Stimulated activated CD4-positive, alpha-beta T cell treated with anti-CD3 and anti-CD28 coated beads, Interleukin-1b, Interleukin-23, amount 100 ng/mL, for 48 hours (primary cell): ENCODE measurements at places on chromosomes 7 and 10.

DNA sequence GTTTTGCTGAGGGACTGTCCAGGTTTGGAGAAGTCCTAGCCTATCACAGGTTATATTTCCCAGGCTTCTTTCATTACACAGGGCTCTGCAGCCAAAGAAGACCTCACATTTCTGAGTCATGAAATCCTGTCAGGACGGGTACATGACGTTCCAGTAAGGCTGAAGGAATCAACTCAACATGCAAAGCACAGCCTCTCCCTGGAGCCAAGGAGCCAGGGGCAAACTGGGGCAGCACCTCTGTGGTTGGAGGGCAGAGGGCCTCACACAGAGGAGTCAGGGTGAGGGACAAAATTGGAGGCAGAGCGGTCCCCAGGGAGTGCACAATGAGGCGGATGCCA is 116.3 kb upstream of the GDF10 start:
- DNase-seq, result no peak

GRCh38 chr10:118868589-118868988 is 113.8 kb upstream of the CACUL1 start:
- DNase-seq, result no peak

- no peak for DNase-seq
These were observed 270.0 kb downstream of the USP6NL start for GRCh38 chr10:11341283-11341960.

GRCh38 chr7:116788572-116789197 is 73.7 kb upstream of the CAPZA2 start:
- DNase-seq, result no peak

DNA sequence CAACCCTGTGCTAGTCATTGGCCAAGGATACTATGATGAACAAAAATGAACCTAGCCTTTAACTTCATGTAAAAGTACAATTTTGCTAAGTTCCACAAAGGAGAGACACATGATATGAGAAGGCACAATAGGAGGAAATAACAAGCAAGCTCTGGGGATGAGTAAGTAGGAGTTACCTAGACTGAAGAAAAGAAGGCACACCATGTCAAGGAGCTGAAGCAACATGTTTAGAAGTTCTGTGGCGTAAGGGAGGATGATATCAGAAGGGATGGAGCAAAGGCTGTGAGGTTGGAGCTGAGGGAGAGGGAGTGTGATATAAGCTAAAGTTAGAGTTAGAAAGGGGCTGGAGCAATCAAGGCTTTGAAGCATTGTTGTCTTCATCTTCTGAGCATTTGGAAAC is 25.6 kb downstream of the KIFBP start:
- DNase-seq, result no peak

GRCh38 chr7:69654849-69655707 is 56.8 kb downstream of the AUTS2 start:
- no peak for DNase-seq

- DNase-seq, result peak; percentile 13
These were observed at the start of gene NT5C3A for GRCh38 chr7:33062023-33062781. TSS of gene NT5C3A (minus strand) at chr7:33062776. CDS start at chr7:33062705, 71 bp downstream.

DNA sequence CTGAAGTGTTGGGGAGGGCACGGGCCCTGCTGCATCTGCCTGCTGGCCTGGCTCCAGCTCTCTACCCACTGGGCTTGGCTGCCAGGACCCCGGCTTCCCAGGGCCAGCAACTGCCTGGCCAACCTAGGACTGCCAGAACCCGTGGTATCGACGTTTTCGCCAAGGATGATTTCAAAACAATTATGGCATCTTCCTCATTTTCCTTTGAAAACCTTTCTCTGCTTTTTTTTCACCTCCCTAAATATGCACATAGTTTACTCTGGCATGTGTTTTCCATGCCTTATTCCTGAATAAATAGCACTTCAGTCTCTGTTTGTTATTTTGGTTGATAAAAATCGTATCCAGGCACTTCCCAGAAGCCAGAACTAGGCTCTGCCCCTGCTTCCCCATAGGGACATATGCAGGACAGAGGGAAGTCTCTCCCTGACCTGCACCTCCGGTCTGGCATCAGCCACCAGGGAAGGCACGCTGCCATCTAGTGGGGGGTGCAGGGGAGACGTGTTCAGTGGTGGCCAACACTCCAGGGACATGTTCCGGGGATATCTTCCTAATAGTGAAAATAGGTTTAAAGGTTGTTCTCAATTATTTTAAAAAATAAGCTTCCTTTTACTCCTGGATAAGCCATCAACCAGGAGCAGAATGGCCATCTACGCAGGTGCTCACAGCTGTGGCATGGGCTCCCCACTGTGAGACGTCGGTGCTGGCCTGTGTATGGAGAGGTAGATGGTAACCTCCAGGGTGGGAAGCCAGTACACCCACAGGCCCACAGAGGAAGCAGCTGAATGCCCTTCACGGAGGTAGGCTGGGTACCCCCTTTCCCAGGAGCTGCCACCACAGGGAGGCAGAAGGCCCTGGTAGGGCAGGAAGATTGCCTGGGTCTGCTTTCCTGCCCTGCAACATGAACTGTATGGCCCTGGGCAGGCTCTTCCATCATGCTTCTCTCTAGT is 30.7 kb upstream of the ANTXRL start:
- DNase-seq, result peak; percentile 54

GRCh38 chr7:30652132-30652531 is 30.1 kb downstream of the CRHR2 start:
- no peak for DNase-seq

DNA sequence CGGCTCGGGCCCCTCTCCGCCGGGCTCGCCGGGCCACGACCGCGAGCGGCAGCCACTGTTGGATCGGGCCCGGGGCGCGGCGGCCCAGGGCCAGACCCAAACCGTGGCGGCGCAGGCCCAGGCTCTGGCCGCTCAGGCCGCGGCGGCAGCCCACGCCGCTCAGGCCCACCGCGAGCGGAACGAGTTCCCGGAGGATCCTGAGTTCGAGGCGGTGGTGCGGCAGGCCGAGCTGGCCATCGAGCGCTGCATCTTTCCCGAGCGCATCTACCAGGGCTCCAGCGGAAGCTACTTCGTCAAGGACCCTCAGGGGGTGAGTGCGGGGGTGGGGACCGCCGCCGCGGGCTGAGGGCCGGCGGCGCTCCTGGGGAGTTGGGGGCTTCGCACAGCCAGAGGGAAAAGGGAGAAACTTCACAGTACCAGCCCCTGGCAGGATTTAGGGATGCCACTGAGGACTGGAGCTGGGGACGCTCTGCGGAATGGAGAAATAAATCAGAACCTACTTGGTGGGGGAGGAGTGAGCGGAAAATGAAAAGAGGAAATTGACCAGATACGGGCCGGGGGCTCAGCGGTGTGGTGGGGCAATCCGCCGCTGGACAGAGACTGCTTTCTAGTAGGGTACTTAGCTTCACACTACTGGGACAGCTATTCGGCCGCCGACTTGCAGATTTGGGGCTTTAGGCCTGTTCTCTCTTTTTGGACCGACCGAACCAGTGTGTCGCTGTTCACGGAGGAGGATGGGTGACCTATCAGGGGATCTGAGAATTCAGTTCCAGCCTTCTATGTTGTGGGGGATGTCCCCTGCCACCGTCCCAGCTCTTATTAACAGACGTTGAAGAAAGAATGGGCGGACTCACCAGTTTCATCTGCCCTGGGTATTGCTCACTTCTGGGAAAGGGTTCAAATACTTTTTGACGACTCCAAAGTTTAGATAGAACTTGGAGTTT is 669 bp downstream of the PI4K2A start:
- DNase-seq, result peak; percentile 10

- DNase-seq, result no peak
These were observed 138.6 kb downstream of the NRF1 start for GRCh38 chr7:129750091-129750490.

DNA sequence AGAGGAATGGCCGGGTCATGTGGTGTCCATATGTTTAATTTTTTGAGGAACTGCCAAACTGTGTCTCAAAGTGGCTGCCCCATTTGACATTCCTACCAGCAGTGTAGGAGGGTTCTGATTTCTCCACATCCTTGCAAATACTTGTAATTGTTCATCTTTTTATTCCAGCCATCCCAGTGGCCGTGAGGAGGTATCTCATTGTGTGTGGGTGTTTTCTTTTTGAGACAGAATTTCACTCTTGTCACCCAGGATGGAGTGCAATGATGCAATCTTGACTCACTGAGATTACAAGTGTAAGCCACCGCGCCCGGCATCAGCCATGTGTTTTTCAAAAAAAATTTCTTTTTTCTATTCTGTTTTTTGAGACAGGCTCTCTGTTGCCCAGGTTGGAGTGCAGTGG is 38.7 kb upstream of the DLG5 start:
- DNase-seq, result peak; percentile 39

DNA sequence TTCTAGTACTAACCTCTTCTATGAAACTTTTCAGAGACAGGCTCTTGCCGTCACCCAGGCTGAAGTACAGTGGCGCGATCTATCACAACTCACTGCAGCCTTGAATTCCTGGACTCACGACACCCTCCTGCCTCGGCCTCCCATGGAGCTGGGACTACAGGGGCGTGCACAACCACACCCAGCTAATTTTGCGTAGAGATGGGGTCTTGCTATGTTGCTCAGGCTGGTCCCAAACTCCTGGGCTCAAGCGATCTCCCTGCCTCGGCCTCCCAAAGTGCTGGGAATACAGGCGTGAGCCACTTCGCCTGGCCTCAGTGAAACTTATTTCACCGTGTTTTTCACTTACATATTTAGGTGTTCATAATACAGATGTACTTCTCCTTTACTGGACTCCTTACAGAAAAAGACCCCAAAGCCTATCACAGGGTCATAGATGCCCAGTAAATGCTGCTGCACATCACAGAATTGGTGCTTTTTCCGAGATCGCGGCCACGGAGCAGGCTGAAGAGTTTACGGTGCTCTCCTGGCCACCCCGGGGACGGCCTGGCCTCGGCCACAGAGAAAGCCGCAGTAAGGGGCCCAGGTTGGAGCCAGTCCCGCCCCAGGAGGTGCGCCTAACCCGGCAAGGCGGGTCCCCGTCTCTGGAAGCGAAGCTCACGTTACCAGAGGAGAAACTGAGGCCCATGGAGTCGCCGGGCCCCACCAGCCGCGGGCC is 595 bp downstream of the TBL2 start:
- DNase-seq, result no peak

DNA sequence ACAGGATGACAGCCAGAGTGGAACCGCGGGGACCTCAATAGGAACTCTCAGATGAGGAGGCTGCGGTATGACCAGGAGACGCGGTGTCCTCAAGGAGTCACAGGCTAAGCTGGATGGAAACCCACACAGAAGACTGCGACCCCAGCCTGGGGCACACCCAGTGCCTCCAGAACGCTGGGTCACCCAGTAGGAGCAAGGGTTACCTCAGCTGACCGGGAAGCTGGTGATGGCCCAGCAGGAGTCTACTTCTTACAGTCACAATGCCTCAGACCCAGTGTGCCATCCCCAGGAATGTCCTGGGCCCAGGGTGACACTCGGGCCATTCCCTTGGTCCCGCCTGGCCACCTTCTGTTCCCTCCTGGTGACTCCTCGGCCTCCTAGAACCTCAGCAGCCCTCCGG is 29.9 kb downstream of the CNPY1 start:
- DNase-seq, result no peak

DNA sequence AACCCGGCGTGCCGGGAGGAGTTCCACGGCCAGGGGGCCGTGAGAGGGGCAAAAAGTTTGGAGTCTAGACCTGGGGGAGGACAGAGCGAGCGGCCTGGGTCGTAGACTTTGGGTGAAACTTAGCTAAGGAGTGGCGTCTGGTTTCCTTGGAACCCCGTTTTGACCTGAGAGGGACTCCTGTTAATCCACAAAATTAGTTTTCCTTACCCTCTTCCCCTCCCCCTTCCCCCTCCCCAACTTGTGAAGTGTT is 574 bp downstream of the MARCHF5 start:
- no peak for DNase-seq

- DNase-seq, result no peak
These were observed 408.1 kb downstream of the AUTS2 start for GRCh38 chr7:70006261-70006920.

DNA sequence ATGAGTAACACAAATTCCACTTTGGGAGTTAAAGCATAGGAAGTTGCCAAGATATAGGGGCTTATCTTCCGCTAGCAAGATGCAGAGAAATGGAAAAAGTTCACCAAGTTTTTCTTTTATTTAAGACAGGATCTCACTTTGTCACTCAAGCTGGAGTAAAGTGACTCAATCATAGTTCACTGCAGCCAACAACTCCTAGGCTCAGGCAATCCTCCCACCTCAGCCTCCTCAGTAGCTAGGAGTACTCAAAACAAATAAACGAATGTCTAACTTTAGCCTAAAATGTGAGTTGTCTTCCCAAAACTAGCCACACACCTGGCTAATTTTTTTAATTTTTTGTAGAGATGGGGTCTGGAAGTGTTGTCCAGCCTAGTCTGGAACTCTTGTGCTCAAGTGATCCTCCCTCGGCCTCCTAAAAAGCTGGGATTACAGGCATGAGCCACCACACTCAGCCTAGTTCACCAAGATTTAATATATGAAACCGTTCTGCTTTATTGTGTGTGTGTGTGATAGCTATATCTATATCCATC is 9.9 kb downstream of the VIM start:
- DNase-seq, result no peak

- no peak for DNase-seq
These were observed 105.1 kb upstream of the NPVF start for GRCh38 chr7:25333296-25333928.

GRCh38 chr7:67842571-67842970 is 845.9 kb downstream of the TYW1 start:
- DNase-seq, result no peak

GRCh38 chr7:23787272-23787671 is 77.3 kb downstream of the STK31 start:
- DNase-seq, result no peak

GRCh38 chr7:74094224-74095101 is 10.9 kb downstream of the LIMK1 start:
- DNase-seq, result peak; percentile 81

- no peak for DNase-seq
These were observed 21.8 kb upstream of the NDUFA5 start for GRCh38 chr7:123579416-123579815.

DNA sequence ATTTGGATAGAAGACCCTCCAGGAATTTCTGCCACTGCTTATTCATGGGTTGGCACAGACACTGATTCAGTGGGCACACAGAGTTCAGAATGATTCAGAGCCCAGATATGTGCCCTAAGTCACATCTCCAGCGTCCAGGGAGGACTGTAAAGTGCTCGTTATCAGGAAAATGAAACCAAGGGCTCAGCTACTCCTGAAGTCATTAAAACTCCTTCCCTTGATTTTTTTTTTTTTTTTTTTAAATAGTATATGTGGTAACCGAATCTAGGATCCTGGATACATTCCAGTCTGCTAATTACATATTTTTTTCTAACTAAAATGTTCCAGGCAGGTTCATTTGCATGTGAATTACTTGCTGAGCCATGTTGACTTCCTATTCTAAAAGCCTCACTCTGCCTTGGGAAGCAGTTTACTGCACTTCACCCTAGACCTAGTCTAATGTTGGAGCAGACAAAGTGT is 34.7 kb downstream of the MET start:
- no peak for DNase-seq

GRCh38 chr7:50653981-50654425 is 88.8 kb upstream of the DDC start:
- DNase-seq, result no peak

- no peak for DNase-seq
These were observed 112.5 kb downstream of the WDR11 start for GRCh38 chr10:120963594-120964220.

GRCh38 chr10:69902835-69903535 is 101.3 kb downstream of the COL13A1 start:
- DNase-seq, result no peak
